ENCODE measurements at places on chromosomes 5 and 9.

DNA sequence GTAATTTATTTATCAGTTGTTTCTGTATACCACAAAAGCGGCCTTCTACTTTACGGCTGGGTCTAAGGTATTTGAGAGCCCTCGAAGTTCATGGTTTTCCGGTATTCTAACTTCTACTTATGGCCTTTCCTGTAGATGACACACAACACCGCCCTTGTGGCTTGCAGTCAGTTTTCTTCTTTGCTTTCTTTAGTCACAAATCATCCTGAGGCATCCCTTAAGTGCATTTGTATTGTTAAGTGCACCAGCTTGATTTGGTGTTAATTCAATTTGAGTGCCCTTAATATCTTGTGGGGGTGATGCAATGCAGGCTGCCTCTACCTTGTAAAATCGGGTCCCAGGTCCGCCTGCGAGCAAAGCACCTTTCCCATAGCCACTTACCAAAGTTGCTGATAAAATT, 511.9 kb downstream of the CCDC171 start:
- no peak for DNase-seq

GRCh38 chr9:133823189-133824105, 85.3 kb upstream of the SARDH start:
- DNase-seq = no peak

GRCh38 chr5:179112469-179113142, 52.4 kb downstream of the ZNF354C start:
- DNase-seq = no peak

DNA sequence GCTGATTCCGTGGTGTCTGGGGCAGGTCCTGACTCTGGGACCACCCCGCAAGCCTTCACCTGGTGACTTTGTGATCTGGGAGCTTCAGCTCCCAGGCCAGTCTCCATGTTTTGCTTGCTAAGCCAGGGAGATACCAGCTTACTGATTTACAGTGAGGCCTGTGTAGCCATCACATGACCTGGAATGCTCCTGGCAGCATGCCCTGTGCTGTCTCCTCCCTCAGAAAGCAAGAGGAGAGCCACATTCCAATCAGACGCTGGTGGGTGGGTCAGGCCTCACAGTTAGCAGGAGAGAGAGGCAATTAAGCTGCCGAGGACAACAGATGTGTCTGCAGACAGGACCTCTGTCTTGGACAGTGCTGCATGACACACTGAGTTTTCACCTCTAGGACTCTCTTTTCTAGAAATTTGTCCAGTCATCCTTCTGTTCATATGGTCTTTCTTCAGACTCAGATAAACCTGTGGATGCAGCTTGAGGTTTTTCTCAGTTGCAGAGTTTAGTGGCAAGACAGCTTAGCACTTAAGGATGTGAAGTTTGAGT, 24.4 kb upstream of the GRPEL2 start:
- no peak for DNase-seq

- DNase-seq = no peak
Measured at GRCh38 chr9:73074176-73074708, 77.4 kb upstream of the ANXA1 start.

DNA sequence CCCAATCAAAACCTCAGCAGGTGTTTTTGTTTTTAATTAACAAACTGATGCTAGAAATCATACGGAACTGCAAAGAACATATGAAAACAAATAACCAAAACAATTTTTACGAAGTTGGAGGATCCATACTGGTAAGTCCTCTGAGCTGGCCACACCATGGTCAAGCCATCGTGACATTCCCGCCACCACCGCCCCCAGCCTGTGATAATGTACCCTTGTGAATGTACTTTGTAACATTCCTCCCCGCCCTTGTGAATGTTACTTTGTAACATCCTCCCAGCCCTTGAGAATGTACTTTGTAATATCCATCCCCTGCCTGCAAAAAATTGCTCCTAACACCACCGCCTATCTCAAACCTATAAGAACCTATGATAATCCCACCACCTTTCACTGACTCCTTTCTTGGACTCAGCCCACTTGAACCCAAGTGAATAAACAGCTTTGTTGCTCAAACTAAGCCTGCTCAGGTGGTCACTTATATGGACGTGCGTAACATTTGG, 63.3 kb downstream of the RAPGEF6 start:
- DNase-seq = no peak

- no peak for DNase-seq
Measured at GRCh38 chr5:132489871-132490483, 596 bp downstream of the IRF1 start.

DNA sequence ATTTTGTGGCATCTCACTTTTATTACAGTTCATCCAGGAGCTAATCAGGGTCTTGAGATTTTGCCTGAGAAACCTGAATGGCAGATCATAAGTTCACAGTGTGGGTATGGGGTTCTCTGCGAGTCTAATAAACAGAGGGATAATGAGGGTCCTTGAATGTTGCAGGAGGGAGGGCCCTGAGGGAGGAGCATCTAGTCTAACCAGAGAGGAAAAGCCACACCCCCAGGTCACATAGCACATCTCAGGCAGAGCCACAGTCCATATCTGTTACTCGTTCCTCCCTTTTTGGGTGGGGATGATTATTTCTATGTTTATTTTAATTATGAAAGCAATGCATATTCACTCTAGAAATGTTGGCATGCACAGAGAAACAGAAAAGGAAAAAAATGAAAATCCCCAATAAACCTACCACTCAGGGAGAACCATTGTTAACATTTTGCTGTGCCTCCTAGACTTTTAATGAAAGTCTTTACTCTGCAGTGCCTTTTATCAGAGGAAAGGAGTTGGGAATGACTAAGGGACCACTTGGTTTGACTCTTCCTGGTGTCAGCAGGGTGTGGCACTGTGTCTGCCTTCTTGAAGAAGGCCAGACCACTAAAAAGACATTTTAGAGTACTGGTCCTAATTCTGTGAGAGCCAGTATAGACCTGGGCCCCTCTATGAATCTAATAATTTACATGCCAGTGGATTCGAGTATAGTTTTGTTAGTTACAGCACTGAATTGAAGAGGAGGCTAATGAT, 2.8 kb downstream of the GALNT12 start:
- no peak for DNase-seq

DNA sequence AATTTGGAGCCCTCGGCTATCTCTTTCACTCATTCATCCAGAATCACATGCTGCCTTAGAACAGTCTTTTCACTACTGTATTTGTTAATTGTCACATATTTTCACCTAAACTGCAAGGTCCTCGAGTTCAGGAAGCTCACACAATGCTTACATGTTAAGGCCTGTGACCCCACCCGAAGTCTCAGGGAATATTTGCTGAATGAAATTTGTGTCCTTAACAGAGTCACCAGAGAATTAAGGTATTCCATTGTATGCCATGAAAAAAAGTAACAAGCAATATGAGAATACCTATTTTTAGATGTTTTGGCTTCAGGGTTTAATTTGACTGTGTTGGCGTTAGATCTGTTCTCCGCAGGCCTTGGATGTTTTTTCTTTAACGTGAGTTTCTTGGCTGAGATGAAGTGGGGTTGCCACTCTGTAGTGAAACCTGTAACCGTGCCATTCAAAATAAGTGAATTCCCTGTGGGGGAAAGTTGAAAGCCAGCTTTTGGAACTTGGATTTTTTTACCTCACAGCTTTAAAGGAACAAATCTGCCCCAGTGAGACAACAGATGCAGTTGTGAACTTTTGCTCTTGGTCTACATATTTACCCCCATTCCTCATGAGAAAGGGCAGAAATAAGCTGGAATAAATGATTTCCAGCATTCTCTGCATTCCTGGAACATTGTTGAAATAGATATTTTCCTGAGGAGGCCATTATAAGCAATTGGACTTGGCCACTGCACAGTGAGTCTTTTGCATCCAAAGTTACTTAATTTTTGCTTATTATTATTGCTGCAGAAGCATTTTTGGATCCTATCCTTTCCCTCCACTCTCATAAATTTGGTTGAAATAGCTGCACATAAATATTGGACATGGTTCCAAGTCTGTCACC, 35.9 kb upstream of the FBP1 start:
- DNase-seq = no peak

DNA sequence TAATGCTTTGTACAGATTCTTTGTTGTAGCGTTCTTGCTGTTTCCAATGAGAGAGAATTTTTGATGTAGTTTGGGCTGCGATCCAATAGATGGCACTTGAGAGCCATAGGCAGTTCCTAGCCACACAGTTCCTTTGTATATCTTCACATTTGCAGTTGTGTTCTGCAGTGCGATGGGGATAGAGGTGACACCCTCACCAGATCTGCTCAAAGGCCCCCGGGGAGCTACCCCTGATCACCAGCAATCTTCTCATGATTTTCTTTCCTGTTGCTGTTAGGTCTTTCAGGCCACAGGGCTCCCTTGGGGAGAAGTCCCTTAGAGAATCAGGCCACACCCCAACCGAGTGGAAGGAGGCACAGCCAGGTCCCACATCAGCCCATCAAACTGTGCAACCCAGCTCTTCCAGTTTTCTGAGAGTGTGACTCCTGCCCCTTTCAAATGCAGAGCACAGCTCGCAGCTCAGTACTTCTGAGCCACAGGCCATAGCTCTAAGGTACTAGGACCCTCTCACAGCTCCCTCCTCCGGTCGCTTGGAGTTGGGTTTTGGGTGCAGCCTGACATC, 353.7 kb downstream of the SLCO4C1 start:
- DNase-seq = no peak

DNA sequence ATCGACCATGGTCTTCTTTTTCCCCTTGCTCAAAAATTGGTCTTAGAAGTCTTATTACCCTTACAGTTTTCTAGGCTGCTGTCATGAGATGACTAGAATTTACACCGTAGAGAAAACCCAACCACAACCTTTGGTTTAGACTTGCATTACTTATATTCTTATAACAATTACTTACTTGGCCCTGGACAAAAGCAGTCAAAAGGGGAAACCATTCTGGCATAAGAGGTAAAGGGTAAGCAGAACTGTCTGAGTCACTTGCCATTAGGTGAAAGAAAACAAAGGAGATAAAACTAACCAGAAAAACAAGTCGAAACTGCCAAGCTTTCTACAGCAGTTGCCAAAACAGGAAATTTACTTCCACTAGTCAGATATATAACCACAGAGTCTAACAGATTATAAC, 17.9 kb downstream of the TMEM245 start:
- no peak for DNase-seq

DNA sequence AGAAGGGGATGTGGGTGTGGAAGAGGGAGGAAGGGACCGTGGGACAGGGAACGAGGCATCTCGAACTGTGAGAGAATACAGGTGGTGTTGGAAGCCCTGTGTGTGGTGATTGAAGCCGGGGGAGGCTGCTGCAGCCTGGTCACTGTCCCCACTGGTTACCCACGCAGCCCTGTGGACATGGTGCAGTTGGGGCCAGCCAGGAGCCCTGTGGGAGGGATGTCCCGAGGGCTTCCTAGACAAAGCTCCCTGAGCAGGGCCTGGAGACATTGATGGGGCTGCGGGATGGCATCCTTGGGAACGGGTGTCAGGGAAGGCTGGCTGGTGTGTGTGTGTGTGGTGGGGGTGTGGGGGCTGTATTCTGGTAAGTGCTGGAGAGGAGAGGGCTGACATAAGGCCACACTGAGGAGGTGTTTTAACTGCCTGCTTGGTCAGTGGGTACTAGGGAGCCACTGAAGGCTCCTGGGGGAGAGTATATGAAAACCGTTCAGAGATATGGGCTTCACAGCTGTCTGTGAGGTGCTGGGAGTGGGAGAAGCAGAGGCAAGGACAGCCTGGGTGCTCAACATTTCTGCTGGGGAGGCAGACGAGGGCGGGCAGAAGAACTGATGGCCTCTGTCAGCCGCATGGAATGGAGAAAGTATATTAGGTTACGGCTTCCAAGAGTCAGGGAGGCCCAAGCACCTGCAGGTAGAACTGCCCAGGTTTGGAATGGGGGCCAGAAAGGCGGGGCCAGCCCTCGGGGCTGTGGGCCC, 20.0 kb downstream of the WNK2 start:
- DNase-seq = no peak

DNA sequence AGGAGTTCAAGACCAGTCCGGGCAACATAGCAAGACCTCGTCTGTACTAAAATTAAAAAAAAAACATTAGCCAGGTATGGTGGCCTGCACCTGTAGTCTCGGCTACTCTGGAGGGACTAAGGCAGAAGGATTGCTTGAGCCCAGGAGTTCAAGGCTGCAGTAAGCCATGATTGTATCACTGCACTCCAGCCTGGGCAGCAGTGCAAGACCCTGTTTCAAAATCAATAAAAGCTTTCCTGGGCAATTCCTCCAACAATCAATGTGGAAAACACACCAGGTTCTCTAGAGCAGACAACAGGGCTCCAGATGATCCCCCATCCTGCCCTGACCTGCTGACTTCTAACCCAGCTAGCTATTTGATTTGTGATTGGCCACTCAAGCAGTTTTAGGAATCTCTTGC, 1.2 kb downstream of the AK8 start:
- DNase-seq = no peak

DNA sequence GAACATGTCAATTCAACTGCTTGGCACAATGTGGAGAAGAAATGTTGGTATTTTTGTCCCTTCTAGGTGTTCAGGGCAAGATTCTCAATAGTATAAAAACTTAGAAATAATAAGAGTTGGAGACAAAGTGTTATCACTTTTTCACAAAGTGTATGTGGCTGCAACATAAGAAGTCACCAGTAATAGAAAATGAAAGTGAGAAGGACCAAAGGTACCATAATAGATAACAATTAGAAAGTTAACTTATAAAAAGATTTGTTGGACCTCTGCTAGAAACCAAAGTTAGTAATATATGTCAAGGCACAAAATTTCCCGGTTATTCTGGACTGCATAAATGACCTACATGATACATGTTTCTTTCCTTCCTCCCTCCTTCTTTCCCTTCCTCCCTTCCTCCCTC, 1535.3 kb downstream of the EFNA5 start:
- DNase-seq = no peak

GRCh38 chr5:626850-627249, 14.7 kb downstream of the CEP72 start:
- DNase-seq = no peak

DNA sequence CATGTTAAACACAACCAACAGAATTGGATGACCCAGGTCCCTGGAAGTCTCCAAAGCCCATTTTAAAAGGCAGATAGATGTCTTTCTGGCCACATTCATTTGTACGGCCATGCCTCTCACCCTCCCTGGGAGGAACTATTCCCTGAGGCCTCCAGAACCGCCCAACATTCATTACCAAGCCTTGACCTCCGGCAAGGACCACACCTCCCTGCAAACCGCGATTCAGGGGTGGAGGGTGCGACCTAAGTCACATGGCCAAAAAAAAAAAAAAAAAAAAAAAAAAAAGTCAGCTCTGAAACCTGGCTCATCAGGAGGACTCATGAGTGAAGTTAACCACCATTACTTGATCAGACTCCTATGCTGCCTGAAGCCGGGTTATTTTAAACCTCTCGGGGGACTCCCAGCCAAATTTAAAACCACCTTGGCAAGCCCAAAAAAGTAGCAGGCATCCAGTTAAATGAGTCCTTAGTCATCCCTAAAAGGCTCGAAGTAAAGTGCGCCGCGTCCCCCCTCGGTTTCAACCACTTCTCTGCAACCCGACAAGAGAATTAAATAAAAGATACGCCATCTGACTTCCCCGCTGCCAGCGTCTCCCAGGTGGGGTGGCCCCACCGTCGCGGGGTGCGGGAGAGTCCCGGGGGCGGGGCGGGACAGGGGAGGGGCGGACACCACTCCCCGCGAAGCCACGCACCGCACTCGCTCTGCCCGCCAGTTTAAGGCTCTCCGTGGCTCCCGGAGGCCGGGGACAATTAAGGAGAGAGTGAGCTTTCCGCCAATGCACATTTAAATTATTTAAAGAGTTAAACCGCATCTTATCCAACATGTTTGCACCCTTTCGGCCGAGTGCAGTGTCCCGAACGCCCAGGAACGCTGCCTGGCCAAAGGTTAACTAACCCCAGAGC, 2.3 kb downstream of the KLF9 start:
- peak; percentile 64 for DNase-seq

- no peak for DNase-seq
Measured at GRCh38 chr9:13165236-13165945, 114.1 kb downstream of the MPDZ start.
